ENCODE measurements at places on chromosomes 11 and 22. TPM values are rescaled to one million over a fixed set of nuclear protein-coding genes. Genes with fewer than 3 reads are reported as not detected.

PAK1 gene
- 127 TPM for total RNA-seq

SCGB1D1 gene
- not detected for total RNA-seq

OR51I1 gene
- not detected for total RNA-seq

TSKU gene
- 27.1 TPM for total RNA-seq

ROBO3 gene
- total RNA-seq = 9.9 TPM

TSGA10IP gene
- not detected for total RNA-seq

ST14 gene
- 94.9 TPM for total RNA-seq

TRPM5 gene
- 0.84 TPM for total RNA-seq

GRCh38 chr22:38706901-38707195, 1.1 kb downstream of the GTPBP1 start:
- DNase-seq = no peak
- H3K4me3 ChIP-seq = peak overlapping the region; percentile 87
- no peaks in the 10 kb centered on the region for H3K27me3 ChIP-seq
- H3K27ac ChIP-seq = peak overlapping the region; percentile 94
- peaks cover 25% of the 10 kb centered on the region for H3K4me1 ChIP-seq

- no peaks in the 10 kb centered on the region for H3K4me1 ChIP-seq
- no peak for DNase-seq
- peaks cover 5% of the 10 kb centered on the region for H3K27me3 ChIP-seq
- no peak overlapping the region for H3K27ac ChIP-seq
- H3K4me3 ChIP-seq = no peak overlapping the region
These were observed 16.6 kb upstream of the ARHGAP20 start for GRCh38 chr11:110728883-110729282.

DNA sequence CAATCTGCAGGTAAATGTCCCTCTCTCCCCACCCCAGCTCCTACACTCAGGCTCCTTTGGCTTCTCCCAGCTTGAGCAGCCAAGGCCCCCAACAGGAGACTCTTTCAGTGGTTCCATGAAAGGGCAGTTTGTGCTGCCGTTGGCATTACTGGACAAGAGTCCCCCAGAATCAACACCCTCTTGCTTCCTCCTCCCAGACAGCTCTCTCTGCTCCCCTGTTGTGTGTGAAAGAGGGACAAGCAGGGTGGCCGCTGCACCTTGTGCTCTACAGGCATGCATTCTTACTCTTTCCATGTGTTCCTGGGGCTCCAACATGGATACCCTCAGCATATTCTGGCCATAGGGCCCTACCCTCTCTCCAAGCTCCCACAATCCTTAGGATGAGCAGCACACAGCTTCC, 48.7 kb downstream of the P4HA3 start:
- no peak overlapping the region for H3K4me3 ChIP-seq
- no peaks in the 10 kb centered on the region for H3K4me1 ChIP-seq
- DNase-seq = no peak
- no peaks in the 10 kb centered on the region for H3K36me3 ChIP-seq

DNA sequence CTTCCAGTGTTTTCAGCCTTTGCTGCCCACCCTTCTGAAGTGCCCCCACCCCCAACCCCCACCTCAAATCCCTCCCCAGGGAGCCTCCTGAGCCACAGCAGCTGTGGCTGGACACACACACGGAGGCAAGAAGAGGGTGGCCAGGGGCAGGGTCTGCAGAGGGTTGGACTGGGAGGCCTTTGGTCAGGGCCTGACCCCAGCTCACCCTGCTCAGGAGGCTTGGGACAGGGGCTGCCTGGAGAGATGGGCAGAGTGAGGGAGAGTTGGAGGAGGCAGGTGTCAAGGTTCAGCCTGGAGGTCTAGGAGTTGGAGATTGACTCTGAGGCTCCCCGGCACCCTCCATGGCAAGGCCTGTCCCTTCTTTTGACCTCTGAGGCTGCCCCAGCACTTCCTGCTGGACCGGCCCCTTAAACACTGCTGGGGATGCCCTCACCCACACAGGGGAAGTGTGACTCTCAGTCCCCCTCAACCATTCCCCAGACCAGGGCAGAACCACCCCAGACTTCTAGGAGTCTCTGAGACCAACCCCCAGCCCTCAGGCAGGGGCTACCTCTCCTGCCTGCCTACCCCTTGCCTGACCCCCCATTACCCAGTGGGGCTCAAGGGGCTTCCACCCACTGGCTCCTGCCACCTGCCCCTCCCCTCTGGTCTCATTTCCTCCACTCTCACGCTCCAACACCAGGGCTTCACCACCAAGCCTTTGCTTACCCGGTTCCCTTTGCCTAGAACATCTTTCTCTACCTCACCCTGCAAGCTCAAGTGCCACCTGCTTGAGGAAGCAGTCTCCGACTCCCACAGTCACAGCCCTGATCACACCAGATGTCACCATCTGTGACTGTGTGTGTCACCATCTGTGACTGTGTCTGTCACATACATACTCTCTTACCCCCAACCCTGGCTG, 8.6 kb downstream of the ARAP1 start:
- no peaks in the 10 kb centered on the region for H3K27me3 ChIP-seq
- no peak overlapping the region for H3K4me3 ChIP-seq
- H3K36me3 ChIP-seq = peaks cover 4% of the 10 kb centered on the region
- peak overlapping the region; percentile 69 for H3K27ac ChIP-seq
- DNase-seq = no peak
- H3K4me1 ChIP-seq = peaks cover 25% of the 10 kb centered on the region

DNA sequence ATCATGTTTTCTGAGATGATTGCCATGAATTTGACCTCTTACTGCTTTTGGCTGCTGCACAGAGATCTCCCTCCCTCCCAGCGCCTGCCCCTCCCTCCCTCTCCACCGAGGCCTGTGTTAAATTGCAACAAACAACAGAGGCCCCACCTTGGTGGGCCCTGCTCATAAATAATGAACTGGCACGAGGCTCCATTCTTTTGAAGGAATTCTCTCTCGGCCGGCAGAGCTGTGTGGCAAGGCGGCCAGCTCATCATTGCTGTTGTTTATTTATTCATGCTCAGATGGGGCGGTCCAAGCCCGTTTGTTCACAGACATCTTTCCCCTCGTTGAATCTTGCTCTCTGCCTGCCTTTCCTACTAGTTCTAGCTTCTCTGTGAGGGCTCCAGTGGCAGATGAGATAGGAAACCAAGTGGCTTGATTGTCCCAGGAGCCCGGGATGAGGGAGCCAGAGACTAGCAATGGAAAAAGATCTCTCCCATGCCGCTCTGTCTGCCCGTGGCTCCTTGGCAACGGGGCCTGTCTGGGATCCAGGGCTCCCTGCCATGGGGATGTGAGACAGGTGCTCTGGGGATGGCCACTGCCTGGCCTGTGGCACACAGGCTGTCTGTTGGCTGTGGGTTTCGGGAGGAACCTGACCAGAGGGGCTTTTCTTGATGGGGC, 192.6 kb downstream of the DSCAML1 start:
- H3K4me3 ChIP-seq = no peak overlapping the region
- peaks cover 34% of the 10 kb centered on the region for H3K27me3 ChIP-seq
- no peak overlapping the region for H3K27ac ChIP-seq
- no peak for DNase-seq
- H3K4me1 ChIP-seq = peaks cover 10% of the 10 kb centered on the region

DNA sequence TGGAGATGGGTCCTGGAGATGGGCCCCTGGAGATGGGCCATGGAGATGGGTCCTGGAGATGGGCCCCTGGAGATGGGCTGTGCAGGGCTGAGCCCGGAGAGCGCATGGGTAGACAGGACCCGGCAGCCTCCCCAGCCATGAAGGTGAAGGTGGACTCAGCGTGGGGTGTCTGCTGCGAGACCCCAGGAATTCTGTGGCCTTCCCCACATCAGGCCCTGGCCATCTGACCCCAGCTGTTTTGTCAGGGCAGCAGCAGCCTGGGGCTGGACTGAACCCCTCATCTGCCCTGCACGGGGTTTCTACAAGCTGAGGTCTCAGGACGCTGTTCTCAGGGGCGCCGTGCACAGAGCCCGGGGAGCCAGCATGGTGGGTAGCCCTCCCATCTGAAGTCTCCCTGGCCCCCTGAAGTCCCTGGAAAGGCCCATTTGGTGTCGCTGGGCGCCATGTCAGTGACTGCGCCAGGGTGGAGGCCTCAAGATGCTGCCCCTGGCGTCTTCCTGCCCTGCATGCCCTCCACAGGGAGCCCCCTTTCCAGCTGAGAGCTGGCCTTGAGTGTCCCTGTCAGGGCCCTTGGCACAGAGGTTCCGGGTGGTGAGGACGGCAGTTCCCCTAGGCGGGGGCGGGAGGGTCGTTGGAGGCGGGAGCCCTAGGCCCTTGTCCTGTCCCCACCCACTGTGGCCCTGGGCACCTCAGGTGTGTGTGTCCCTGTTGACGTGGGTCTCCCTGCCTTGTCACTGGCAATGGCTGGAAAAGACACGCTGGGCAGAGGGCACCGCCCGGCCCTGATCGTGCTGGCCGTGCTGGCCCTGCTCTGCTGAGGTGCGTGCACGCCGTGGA, 5.4 kb downstream of the BRSK2 start:
- no peak for DNase-seq
- peaks cover 2% of the 10 kb centered on the region for H3K36me3 ChIP-seq

GRCh38 chr22:32378707-32379272, 21.1 kb downstream of the RFPL3 start:
- DNase-seq = peak; percentile 26
- H3K4me3 ChIP-seq = no peak overlapping the region
- no peaks in the 10 kb centered on the region for H3K4me1 ChIP-seq
- no peak overlapping the region for H3K27ac ChIP-seq
- H3K27me3 ChIP-seq = no peaks in the 10 kb centered on the region

DNA sequence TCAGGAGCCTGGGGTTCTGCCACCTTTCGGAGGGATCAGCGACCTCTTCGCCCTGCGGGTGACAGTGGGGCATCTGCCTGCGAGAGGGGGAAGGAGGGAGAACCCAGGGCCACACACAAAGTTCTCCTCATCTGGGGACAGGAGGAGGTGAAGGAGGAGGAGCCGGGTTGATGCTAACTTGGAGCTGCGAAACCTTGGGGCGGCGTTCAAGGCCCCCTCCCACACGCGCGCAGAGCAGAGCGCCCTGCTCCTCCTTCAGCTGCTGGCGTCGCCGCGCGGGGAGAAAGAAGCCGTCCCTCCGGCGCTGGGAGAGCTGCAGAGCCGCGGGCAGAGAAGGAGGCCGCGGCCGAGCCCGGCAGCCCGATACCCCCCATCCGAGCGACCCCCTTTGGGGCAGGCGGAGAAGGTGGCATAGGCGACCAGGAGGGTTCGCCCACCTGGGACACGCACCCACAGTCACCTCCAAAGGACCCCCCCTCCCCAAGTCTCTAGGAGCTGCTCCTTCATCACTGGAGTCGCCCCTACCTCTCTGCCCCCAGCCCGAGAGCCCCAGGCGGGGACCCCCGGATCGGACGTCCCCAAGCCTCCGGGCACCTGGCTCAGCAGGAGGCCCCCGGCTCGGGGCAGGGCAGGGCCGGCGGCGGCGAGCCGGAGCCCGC, at the start of gene RASD2:
RASD2 (plus strand) TSS at position 237 of the 659 bp plus-strand sequence. CDS start 5,979 bp downstream, outside the sequence.
- no peaks in the 10 kb centered on the region for H3K36me3 ChIP-seq
- H3K4me3 ChIP-seq = peak within 1 kb of the TSS; percentile 68
- peaks cover 63% of the 10 kb centered on the region for H3K27me3 ChIP-seq
- peaks cover 2% of the 10 kb centered on the region for H3K4me1 ChIP-seq
- no peak within 1 kb of the TSS for H3K27ac ChIP-seq

DNA sequence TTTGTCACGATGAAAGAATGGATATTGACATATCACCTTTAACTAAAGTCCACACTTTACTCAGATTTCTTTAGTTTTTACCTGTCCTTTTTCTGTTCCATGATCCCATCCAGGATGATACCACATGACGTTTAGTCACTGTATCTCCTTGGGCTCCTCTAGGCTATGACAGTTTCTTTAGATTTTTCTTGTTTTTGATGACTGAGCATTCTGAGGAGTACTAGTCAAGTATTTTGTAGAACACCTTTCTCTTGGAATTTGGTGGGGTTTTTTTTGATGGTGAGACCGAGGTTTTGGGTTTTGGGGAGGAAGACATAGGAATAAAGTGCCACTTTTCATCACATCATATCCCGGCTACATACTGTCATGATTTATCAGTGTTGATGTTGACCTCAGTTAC, 4.0 kb downstream of the LDHAL6A start:
- DNase-seq = no peak
- peaks cover 3% of the 10 kb centered on the region for H3K27me3 ChIP-seq
- H3K4me1 ChIP-seq = peaks cover 6% of the 10 kb centered on the region

DNA sequence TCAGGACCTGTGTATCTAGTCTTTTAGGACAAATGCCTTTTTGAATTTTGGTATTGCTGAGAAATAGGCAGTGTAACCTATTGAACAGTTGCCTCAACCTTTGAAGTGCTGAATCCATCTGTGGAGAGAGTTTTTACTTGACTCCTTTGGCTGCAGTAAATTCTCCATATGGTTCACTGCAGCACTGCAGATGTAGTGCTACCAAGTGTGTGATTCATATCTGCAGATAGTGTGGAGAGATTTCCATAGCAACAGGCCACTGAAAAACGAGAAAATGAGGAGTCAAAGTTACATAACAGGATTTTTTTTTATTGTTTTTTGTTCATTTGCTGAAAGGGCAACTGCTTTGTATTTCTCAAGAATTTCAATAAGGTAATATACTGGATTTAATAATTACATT, 356.1 kb downstream of the RAB38 start:
- no peaks in the 10 kb centered on the region for H3K36me3 ChIP-seq
- no peak overlapping the region for H3K4me3 ChIP-seq
- H3K27ac ChIP-seq = no peak overlapping the region
